Brain microvascular endothelial cell (primary cell): ENCODE measurements at places on chromosomes 5 and 9.

DNA sequence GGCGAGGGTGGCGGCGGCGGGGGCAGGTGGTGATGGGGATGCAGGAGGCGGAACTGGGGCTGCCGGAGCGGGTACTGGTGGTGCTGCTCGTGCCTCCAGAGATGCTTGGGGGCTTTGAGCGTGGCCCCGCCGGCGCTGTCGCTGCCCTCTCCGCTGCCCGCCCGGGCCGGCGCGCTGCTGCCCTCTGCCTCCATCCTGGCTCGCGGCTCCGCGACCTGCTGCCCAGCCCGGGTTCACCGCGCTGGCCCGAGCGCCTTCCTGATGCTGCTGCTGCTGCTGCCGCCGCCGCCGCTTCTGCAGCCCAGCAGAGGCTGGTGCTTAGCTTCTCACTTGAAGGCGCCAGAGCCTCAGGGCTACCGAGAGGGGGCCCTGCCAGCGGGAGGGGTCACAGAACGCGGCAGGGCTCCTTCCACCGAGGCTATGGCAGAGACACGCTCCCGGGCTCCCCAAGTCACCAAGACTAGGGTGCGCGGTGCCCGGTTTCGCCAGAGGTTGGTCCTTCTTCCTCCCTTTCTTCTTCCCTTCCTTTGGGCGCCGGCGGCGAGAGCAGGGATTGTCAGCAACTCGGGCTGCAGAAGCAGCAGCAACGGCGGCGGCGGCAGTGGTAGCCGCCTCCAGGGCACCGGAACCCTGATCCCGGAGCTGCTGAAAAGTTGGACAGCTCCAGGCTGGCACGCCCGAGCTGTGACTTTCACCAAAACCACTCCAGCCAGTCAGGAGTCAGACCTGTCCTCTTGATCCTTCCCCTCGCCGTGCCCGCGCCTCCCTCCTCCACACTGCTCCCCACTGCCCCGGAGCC lies at the start of gene PDE4D:
TSS of gene PDE4D (minus strand) at position 298 of the 799 bp plus-strand sequence.
- peak; percentile 49 for DNase-seq

DNA sequence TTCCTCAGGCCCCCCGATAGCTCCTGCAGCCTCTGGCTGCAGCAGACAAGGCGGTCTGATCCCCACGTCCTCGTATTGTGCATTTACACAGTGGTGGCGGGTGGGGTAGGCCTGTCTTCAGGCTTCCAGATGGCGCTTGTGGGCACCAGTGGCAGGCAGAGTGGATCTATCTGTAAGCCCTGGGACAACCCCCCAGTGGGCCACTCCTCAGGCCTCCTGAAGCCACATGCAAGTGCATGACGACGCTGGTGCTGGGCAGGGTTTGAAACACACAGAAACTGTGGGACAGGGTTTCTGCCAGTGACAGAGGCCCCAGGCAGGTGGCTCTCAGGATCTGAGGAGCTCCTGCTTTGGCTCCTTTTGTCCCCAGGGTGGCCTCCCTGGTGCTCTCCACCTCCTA lies 42.0 kb downstream of the SLF1 start:
- DNase-seq: no peak

GRCh38 chr9:81393985-81394811 lies 295.1 kb downstream of the TLE1 start:
- DNase-seq: no peak

DNA sequence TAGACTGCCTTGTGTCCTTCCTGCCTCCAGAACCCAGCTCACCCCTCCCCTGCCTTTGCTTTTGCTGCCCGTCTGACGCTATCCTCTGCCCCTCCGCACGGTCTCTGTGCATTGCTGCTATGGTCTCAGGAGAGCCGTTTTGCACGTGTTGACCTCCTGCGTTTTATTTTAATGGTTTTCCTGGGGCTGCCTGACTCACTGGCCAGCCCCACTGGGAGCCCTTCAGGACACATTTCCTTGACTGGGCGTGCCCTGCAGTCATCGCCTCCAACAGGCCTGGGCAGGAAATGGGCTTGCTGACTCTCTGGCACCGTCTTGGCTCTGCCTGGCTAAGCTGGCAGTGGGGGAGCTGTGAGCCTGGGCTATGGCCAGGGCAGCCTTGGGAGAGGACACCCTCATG lies 17.9 kb upstream of the ASS1 start:
- DNase-seq: peak; percentile 44

DNA sequence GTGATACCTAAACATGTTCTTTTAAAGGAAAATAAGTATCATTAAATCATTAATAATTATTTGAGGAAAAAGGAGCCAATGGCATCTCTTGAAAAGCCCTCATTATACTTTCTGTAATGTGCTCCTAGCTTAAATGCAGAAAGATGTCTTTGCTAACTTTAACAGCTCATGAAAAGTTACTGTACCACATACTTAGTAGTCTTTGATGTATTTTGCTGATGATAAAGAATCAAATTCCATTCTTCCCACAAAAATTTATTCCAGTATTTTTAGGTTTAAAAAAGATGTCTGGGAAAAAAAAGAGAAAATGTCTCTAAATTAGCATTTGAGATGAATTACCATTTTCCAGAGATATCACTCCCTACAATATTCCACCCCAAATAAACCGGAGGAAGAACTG lies 112.5 kb downstream of the PPP2R2B start:
- DNase-seq: no peak

DNA sequence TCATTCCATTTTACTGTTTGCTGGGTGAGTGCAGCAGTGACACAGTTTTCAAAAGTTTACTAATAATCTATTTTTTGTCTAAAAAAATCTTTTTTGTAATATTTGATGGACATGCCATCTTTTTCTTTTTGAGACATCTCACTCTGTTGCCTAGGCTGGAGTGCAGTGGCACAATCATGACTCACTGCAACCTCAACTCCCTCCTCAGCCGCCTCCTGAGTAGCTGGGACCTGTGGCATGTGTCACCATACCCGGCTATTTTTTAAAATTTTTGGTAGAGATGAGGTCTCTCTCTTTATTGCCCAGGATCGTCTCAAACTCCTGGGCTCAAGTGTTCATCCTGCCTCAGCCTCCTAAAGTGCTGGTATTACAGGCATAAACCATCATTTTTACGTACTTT lies 86.0 kb downstream of the KDM4C start:
- no peak for DNase-seq

- DNase-seq: peak; percentile 65
Measured at GRCh38 chr9:88593537-88594185, 58.7 kb downstream of the NXNL2 start.

GRCh38 chr9:113932906-113933584 lies 56.9 kb downstream of the ZNF618 start:
- DNase-seq: peak; percentile 25

DNA sequence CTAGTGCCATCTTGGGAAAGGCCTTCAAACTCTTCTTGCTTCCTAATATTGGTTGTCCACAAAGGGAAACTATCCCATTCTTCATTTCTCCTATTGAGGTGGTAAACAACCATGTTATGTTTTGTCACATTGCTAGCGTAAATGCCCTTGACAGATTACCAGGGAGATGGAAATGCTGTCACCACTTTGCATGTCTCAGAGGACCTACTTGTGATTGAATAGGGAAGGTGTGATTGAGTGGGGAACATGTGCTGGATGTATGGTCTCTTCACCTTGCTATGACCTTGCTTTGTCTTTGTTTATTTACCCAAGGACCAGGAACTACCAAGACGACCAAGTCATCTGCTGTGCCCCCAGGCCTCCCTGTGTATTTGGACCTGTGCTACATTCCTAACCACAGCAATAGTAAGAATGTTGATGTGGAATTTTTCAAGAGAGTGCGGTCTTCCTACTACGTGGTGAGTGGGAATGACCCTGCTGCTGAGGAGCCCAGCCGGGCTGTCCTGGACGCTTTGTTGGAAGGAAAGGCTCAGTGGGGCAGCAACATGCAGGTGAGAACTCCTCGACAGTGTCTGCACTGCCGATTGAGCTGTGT lies 96.1 kb downstream of the MAP1B start:
- peak; percentile 25 for DNase-seq

GRCh38 chr5:56350011-56350596 lies 117.0 kb upstream of the ANKRD55 start:
- no peak for DNase-seq

DNA sequence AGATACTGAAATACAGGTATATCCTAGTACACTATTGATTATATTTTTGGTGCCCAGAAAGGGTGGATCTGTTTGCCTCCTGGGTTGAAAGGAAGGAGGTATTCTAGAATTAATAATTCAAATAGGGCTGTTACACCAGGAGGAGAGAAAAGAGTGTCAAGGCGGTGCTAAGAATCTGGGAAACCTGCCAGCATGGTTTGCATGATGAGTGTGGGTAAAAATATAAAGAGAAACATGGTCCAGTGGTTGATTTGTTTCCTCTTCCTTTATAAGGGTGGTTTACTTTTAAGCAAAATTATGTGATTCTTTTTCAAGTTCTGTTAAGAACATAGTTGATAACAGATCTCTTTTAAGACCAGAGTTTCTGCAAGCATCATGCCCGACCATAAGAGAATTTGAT lies 69.4 kb upstream of the NFIB start:
- DNase-seq: peak; percentile 56

DNA sequence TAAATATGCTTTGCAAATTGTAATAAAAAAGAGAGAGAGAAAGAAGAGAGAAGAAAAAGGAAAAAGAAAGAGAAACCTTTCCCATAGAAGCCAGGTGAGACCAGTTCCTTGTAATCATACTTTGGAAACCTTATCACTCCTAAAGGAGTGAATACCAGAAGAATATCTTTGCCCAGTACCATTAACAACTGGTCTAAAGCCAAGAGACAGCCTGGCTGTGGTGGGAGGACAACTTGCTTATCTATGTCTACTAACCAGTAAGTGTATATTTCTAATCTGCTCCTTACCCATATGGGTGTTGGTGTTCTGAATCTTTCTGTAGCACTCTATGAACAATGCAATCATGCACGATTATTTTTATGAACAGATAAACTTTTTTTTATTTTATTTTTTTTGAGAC lies 10.5 kb upstream of the TXN start:
- no peak for DNase-seq

GRCh38 chr5:103031607-103032006 lies 88.3 kb downstream of the GIN1 start:
- DNase-seq: no peak

- DNase-seq: no peak
Measured at GRCh38 chr5:93604644-93605515, 21.9 kb downstream of the NR2F1 start.

DNA sequence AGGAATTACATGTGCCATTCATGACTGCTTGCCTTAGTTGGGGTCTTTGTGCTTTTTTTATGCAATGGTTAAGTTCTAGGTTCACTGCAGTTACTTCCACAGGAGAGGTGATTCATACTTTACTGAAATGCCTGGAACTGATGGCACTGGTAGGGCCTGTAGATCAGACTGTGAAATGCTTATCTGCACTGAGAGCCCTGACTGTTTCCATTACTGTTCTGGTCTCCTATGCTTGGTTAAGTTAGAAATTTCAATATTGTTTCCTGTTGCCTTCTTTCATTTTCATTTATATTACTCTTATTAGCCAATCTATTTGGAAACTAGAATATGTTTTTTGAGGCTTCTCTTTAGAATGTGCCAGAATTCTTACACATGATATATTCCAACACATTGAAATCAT lies 484.1 kb upstream of the SEMA6A start:
- DNase-seq: no peak

DNA sequence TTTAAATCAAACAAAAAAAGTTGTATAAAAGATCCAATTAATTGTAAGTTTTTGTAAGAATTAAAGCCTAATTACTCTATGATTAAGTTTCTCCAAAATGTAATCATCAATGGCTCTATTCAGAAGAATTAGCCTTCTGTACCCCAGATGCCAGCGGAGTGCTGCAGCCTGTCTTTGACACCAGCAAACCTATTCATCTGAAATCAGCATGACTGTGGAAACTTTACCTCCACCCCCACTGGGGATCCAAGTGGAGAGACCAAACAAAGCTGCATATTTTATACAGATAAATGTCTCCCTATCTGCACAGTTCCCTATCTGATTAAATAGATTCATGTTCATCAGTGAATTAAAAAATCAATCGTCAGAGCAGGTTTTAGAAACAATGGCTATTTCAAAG lies 426.8 kb downstream of the KIAA0825 start:
- DNase-seq: no peak

GRCh38 chr5:130333089-130333488 lies 428.8 kb downstream of the CHSY3 start:
- DNase-seq: peak; percentile 74

- peak; percentile 97 for DNase-seq
Measured at GRCh38 chr9:130780865-130781504, 54.1 kb upstream of the ABL1 start.

GRCh38 chr9:136829981-136830885 lies 12.0 kb upstream of the AJM1 start:
- no peak for DNase-seq

- DNase-seq: no peak
Measured at GRCh38 chr5:132298298-132299212, 4.4 kb downstream of the SLC22A4 start.

- DNase-seq: no peak
Measured at GRCh38 chr9:16205455-16205854, 652.6 kb downstream of the CCDC171 start.

- no peak for DNase-seq
Measured at GRCh38 chr5:103648086-103648485, 85.5 kb upstream of the NUDT12 start.
